ENCODE measurements at places on chromosomes 6 and 20.

DNA sequence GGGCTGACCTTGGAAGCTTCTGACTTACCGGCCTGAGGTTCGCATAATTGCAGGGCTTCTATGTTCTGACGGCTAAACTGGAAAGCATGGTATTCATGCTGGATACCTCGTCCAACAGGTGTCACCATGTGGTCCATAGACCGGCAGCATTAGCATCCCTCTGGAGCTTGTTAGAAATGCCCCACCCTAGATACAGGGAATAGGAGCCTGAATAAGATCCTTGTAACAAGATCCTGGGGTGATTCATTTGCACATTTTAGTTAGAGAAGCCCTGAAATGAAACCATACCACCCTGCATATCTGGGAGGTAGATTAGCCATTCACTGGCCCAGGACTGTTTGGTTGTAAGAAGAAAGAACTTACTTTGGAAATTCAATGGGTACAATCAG, 77.7 kb downstream of the TMEM170B start:
- H3K27me3 ChIP-seq = no peaks in the 10 kb centered on the region
- no peak overlapping the region for H3K27ac ChIP-seq
- no peak for DNase-seq
- peaks cover 8% of the 10 kb centered on the region for H3K4me1 ChIP-seq

- no peaks in the 10 kb centered on the region for H3K36me3 ChIP-seq
- H3K4me1 ChIP-seq = no peaks in the 10 kb centered on the region
- peak overlapping the region; percentile 64 for H3K4me3 ChIP-seq
- DNase-seq = no peak
These were observed 4.9 kb downstream of the MTCL3 start for GRCh38 chr6:127514179-127514772.

- no peaks in the 10 kb centered on the region for H3K27me3 ChIP-seq
- peaks cover 9% of the 10 kb centered on the region for H3K4me1 ChIP-seq
- peak overlapping the region; percentile 35 for H3K4me3 ChIP-seq
- DNase-seq = peak; percentile 71
These were observed 20.8 kb upstream of the HCK start for GRCh38 chr20:32031007-32031958.

GRCh38 chr6:122033564-122034181, 365.8 kb upstream of the HSF2 start:
- no peaks in the 10 kb centered on the region for H3K36me3 ChIP-seq
- H3K27ac ChIP-seq = peak overlapping the region; percentile 65

- no peak overlapping the region for H3K27ac ChIP-seq
- H3K4me1 ChIP-seq = no peaks in the 10 kb centered on the region
- H3K4me3 ChIP-seq = no peak overlapping the region
These were observed 591.5 kb upstream of the ID4 start for GRCh38 chr6:19245656-19246055.

- H3K36me3 ChIP-seq = peaks cover 81% of the 10 kb centered on the region
- no peaks in the 10 kb centered on the region for H3K27me3 ChIP-seq
- peak overlapping the region; percentile 2 for H3K4me3 ChIP-seq
- no peak for DNase-seq
- no peaks in the 10 kb centered on the region for H3K4me1 ChIP-seq
These were observed 12.9 kb downstream of the TGM2 start for GRCh38 chr20:38152175-38152620.

DNA sequence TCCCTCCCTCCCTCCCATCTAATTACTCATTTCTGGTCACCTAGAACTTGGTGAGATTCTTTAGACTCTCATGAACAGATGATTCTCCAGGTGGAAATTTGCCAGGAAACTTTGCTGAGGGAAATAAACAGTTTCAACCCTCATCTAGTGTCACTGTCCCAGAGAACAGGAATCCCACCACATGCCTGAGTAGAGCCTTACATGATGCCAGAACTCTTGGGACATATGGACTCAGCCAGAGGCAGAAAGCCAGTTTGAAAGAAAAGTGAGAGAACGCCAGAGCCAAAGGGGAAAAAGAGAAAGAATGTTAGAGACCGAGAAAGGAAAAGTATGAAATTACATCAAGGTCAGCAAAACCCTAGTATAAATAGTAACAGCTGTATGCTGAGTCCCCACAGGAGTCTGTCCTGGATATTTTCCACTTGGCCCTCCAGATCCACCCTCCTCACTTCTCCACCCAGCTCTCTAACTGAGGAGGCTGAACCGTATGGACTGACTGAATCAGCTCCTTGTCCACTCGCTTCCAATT, 127.5 kb upstream of the COL21A1 start:
- H3K36me3 ChIP-seq = no peaks in the 10 kb centered on the region
- peak overlapping the region; percentile 22 for H3K27ac ChIP-seq
- peaks cover 42% of the 10 kb centered on the region for H3K4me1 ChIP-seq
- no peak overlapping the region for H3K4me3 ChIP-seq
- DNase-seq = no peak

DNA sequence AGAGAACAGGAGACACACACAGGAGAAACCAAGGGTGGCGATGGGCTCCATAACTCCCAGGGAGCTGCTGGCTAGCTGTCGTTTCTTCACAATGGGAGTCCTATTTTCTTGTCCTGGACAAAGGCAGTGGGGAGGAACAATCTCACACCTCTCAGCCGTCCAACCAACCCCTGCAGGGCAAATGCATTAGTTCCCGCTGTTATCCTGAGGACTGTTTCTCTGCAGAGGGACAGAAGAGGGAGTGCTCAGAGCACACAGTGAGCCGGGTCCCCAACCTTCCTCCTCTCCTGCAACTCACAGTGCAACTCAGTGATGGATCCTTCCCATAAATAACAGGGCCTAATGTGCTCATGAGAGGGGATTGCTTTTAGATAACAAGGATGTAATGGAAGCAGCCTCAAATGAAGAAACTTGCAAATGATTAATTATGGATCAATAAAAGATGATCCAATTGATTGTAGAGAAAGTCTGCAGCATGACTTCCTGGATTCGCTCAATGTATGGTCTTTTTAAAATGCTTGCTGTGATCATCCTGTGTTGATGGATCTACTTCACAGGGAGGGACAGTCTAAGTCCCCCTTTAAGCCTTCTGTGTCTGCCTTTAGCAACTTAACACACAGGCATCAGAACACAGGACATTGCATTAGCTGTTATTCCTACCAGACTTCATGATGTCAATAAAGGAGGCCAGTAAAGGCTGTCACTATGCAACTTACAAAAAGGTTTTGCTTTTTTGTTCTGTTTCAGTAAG, 453.4 kb upstream of the AGPAT4 start:
- no peaks in the 10 kb centered on the region for H3K36me3 ChIP-seq
- no peak overlapping the region for H3K27ac ChIP-seq
- DNase-seq = no peak
- no peak overlapping the region for H3K4me3 ChIP-seq
- H3K27me3 ChIP-seq = no peaks in the 10 kb centered on the region

GRCh38 chr6:109987196-109987595, 9.1 kb downstream of the GPR6 start:
- H3K27me3 ChIP-seq = no peaks in the 10 kb centered on the region
- no peaks in the 10 kb centered on the region for H3K36me3 ChIP-seq
- no peak for DNase-seq
- H3K4me3 ChIP-seq = no peak overlapping the region
- no peak overlapping the region for H3K27ac ChIP-seq
- H3K4me1 ChIP-seq = no peaks in the 10 kb centered on the region

DNA sequence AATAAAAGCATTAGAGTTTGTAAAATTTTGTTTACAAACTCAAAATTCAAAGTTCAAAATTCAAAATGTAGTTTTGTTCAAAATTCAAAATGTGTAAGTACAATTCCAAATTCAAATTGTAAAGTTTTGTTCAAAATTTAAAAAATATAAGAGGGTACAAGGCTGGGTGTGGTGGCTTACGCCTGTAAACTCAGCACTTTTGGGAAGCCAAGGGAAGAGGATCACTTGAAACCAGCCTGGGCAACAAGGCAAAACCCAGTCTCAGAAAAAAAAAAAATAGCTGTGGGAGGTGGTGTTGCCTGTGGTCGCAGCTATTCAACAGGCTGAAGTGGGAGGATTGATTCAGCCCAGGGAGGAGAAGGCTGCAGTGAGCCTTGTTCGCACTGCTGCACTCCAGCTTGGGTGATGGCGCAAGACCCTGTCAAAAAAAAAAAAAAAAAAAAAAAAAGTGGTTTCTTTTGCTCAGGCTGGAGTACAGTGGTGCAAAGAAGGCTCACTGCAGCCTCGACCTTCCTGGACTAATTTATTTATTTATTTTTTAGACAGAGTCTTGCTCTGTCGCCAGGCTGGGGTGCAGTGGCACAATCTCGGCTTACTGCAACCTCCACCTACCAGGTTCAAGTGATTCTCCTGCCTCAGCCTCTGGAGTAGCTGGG, 5.4 kb upstream of the ZBTB12 start:
- DNase-seq = no peak
- H3K36me3 ChIP-seq = no peaks in the 10 kb centered on the region
- no peak overlapping the region for H3K27ac ChIP-seq
- no peaks in the 10 kb centered on the region for H3K27me3 ChIP-seq
- no peak overlapping the region for H3K4me3 ChIP-seq
- H3K4me1 ChIP-seq = peaks cover 9% of the 10 kb centered on the region

DNA sequence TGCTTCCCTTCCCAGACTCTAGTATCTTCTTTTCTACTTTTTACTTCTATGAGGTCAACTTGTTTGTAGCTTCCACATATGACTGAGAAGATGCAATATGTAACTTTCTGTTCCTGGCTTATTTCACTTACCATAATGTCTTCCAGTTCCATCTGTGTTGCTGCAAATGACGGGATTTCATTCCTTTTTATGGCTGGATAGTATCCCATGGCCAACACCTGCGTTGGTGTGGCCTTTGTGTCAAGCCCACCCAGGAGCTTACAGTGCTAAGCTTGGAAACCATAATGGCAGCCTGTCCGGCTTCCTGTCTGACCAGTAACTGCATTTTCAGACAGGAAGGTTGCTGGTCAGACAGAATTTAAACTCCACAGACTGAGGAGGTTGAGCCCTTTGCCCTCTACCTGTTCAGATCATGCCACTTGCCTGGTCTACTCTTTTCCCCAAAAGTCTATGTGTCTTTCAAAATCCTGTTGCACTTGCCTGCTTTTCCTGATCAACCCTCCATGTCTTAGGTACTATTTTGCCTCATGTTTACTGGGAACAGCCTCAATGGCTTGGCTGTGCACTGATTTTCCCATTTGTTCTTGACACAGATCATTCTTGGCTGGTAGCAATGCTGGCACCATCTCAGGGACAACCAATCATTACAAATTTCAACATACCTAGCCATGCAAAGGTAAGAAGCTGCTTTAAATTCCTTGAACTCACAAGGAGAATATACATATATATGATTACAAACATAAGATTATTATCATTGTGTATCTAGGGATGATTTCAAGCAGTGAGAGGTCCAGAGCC, 114.3 kb upstream of the PLEKHG1 start:
- DNase-seq = no peak
- H3K27me3 ChIP-seq = no peaks in the 10 kb centered on the region
- no peak overlapping the region for H3K4me3 ChIP-seq
- no peak overlapping the region for H3K27ac ChIP-seq
- H3K4me1 ChIP-seq = no peaks in the 10 kb centered on the region

DNA sequence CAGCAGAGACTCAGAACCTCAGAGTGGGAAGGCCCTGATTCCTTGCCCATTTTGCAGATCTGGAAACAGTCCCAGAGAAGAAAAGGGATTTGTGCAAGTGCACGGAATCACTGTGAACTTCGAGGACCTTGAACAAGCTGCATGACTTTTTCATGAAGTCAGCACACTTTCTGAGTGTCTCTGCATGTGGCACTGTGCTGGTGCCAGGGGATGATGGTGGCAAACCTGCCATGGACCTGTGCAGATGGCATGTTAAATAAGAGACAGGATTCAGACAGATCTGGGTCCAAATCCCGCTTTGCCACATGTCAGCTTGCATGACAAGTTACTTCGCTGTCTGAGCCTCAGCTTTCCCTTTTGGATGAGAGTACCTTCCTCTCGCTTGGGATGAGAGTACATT, 26.8 kb downstream of the ZNF831 start:
- no peaks in the 10 kb centered on the region for H3K4me1 ChIP-seq
- H3K27me3 ChIP-seq = no peaks in the 10 kb centered on the region
- DNase-seq = peak; percentile 54
- no peak overlapping the region for H3K4me3 ChIP-seq
- no peak overlapping the region for H3K27ac ChIP-seq

GRCh38 chr6:107179004-107179403, 63.7 kb upstream of the BEND3 start:
- H3K36me3 ChIP-seq = no peaks in the 10 kb centered on the region
